C1 segment of cervical spinal cord (tissue), 14 donors: ENCODE measurements at places on chromosomes 7 and 10.

DNA sequence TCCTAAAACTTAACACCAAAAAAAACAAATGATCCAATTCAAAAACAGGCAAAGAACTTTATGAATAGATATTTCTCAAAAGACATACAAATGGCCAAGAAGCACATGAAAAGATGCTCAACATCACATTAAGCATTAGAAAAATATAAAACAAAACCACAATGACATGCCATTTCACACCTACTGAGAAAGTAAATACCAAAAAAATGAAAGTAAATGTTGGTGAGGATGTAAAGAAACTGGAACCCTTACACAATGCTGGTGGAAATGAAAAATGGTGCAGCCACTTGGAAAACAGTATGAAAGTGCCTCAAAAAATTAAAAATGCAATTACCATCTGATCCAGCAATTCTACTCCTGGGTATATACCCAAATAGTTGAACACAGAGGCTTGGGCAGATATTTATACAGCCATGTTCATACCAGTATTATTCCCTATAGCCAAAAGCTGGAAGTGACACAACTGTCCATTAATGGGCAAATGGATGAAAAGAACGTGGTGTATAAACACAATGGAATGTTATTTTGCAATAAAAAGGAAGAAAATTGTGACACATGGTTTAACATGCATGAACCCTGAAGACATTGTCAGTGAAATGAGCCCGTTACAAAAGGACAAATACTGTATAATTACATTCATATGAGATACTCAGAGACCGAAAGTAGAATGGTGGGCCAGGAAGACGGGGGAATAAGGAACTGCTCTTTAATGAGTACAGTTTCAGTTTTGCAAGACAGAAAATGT lies 89.0 kb downstream of the JMJD1C start:
- no peak for DNase-seq

GRCh38 chr7:2173189-2173827 lies 59.4 kb downstream of the MAD1L1 start:
- DNase-seq: no peak

- no peak for DNase-seq
Observed at GRCh38 chr7:70542750-70543376, 589.1 kb upstream of the GALNT17 start.

- DNase-seq: no peak
Observed at GRCh38 chr7:2820508-2820934, 23.6 kb downstream of the GNA12 start.

DNA sequence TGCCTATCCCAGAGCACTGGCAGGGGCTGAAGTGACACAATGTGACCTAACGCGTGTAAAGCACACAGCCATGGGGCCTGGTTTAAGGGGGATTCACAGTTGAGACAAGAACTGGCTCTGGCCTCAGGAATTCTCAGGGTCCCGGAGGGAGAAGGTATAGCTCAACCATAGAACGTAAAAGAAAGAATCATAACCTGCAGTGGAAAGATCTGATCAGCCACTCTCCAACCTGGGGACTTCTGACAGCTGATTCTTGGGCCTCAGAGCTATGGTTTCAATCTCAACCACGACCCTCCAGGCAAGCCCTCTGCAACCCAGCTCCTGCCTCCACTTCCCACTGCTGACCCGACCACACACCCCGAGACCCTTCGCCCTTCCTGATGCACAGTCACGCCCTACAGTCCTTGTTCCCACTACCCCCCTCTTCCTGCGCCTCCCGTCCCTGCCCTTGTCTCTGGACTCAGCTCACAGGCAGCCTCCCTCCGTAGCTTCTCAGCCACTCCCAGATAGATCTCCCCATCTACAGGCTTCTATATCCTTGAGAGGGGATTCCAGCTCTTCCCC lies 245.2 kb downstream of the BUB3 start:
- DNase-seq: no peak

DNA sequence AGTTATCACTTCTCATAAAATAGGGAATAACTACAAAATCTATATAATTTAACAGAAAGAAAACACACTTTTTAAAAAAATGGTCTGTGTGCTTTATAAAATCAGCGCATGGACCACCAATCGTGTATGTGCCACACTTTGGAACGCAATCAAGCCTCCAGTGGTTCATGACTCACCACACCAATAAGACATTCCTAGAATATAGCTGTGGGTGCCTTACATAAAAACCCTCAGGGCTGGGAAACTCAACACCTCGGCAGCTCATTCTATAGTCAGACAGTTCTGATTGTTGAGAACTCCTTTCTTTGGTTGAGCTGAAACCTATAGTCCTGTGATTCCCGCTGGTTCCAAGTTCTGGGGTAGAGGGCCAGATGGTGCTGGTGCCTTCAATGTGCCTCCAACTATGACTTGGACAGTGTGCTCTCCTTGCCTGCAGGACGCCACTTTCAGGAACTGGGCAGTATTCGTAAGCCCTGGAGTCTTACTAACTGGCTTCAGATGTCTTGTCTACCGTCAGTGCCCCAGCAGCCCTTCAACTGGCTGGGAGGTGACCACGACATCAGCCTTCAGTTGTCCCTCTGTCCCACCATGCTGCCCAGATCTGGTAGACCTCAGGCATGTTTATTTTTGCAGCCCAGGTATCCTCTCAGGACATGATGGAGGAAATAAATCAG lies 135.7 kb upstream of the GDF10 start:
- DNase-seq: no peak

DNA sequence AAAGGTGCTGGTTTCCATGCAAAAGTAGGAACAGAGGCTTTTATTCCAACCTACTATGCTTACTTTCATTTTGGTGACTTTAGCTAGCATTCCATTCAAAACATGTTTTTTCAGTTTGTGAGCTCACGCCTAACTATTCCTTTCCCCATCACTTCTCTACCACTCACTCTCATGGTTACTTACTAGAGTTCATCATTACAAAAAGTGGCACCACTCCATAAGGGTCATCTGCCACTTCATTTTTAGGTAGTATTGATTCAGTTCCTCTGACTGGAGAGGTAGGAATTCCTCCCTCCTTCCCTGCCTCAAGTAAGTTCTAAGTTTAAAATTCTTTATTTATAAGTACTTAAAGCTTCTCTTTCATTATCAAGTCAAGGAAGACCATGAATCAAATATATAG lies 543.1 kb downstream of the HTR7 start:
- DNase-seq: no peak

DNA sequence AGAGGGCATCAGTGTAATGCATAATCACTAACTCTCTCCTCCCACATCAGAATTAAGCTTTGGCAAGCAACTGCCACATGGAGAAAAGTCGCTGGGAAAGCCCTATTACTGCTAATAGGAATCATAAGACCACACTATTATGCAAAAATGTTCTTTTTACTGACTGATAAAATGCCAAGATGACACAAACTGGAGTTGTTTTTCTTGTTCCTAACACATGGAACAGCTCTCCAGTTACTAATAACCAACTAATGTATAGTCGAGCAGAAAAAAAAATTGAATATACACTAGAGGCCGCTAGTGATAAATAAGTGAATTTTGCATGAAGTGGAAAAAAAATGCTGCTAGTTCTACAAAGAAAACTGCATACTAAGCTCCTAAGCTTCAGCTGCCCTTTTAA lies 165.6 kb downstream of the TPK1 start:
- no peak for DNase-seq

- no peak for DNase-seq
Observed at GRCh38 chr10:127048630-127049029, 143.4 kb downstream of the DOCK1 start.

- no peak for DNase-seq
Observed at GRCh38 chr10:133056001-133056400, 31.7 kb upstream of the ADGRA1 start.

DNA sequence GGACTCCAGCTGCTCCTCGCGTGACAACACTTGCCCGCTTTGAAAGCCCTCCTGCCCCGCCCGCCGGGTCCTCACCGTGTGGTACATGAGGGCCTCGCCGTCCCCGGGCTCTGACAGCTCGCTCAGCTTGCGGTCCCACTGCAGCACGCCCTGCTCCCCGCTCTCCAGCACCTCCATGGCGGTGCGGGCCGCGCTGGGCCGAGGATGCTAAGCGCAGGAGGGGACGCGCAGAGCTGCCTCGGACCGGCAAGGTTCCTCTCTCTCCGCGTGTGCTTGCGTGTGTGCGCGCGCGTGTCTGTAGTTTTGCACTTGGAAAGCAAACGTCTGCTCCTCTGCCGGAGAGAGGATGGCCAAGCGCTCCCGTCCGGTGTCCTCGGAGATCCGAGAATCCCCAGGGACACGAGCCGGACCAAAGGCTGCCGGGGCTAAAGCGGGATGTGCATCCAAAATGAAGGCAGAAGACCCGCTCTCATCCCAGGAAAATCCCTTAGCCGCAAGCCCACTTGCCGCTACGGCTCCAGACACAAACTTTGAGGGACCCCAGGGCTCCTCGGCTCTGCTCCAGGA lies at the start of gene CREB3L2:
TSS of gene CREB3L2 (minus strand) at position 558 of the 567 bp plus-strand sequence. CDS start at position 177, 381 bp downstream.
- DNase-seq: no peak

GRCh38 chr10:25209618-25210017 lies 34.8 kb downstream of the GPR158 start:
- DNase-seq: no peak

DNA sequence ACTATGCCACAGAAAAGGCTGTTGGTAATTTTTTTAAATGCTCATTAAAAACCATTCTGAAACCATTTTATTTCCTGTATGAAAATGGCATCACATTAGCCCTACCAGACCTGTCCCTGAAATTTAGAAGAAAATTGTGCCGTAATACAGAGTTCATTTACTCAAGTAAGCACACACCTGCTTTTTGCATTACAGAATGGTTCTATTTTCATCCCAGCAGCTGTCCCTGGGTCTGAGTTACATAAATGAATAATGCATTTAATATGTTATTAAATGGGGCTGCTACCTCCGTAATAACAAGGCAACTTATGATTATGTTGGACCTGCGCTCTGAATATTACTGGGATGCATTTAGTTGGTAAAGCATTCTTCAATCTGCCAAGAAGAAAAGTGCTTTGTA lies 508.9 kb downstream of the SORCS1 start:
- no peak for DNase-seq

GRCh38 chr10:22791665-22792064 lies 77.3 kb upstream of the PIP4K2A start:
- DNase-seq: no peak

- DNase-seq: no peak
Observed at GRCh38 chr7:151209588-151209987, 700 bp downstream of the H2BK1 start.

- no peak for DNase-seq
Observed at GRCh38 chr7:113715981-113716856, 202.6 kb downstream of the PPP1R3A start.

DNA sequence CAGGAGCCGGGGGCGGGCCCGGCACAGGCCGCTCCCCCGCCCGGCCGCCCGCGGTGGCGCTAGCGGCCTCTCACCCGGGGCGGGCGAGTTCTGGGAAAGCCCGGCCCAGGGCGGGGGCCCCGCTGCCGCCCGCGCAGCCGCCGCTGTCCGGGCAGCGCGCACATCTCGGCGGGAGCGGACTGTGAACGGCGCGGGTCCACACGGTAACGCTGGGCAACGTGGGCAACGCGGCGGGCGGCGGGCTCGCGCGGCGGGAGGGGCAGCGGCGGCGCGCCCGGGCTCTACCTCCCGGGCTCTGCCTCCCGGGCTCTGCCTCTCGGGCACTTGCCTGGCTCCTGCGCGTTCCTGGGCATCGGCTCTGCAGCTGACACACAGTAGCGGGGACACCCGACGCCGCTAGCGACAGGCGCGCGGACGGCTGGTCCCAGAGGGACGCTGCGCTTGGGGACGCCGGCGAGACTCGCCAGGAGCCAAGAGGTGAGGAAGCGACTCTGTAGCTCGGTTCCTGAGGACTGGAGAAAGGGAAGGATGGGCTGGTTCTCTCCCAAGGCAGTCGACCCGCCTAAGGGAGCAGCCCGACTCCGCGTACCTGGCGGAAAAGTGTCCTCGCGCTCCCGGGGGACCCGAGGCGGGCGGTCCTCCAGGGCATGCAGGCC lies at the start of gene PLCE1:
TSS of gene PLCE1 (plus strand) at position 150 of the 656 bp plus-strand sequence. CDS start 37,116 bp downstream, outside the sequence.
- peak; percentile 71 for DNase-seq

GRCh38 chr7:80387634-80388193 lies 124.2 kb downstream of the GNAT3 start:
- DNase-seq: no peak
